Aorta (tissue), 5 donors: ENCODE measurements at places on chromosomes 3 and 15. TPM values are rescaled to one million over a fixed set of nuclear protein-coding genes. Genes with fewer than 3 reads are reported as not detected.

The STOML1 gene
- 16.4 TPM for total RNA-seq

The C3orf85 gene
- total RNA-seq, result not detected

The CX3CR1 gene
- 6.5 TPM for total RNA-seq

The SPTBN5 gene
- 1.9 TPM for total RNA-seq

The DPPA2 gene
- not detected for total RNA-seq

The ADAMTS17 gene
- 1.8 TPM for total RNA-seq

The KCNMB2 gene
- total RNA-seq, result not detected
